MM.1S (cell line): ENCODE measurements at places on chromosomes 1 and 21.

DNA sequence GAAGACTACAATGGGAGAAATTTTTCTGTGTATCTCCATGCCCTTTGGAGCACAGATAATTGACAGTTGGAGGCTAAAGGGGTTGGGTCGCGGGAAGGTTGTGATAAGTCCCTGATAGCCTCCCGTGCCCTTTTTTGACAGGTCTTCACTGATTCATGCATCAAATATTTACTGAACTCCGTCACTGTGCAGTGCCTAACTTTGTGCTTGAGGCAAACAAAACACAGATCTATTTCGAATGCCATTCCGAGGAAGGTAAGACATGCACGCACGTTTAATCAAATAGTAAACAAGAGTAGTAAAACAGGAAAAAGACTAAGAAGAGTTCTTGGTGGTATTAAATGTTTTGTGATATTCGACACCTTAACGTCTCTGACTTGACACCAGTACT, 494 bp upstream of the PIP5K1A start:
- no peak for DNase-seq

DNA sequence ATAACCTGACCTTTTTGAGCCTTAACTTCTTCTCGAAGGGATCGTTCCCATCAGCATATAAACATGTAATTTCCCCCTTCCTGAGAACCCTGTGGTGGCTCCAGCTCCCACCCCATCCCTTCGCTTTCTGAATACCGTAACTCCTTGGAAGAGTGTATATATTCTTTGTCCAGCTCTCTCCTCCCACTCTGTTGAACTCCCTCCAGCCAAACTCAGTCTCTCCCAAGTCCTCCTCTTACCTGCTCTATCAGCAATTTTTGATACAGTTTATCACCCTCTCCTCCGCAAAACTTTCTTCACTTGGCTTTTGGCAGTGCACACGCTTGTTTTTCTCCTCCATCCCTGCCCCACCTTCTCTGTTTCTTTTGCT, 109.9 kb upstream of the SLC25A33 start:
- DNase-seq: no peak

DNA sequence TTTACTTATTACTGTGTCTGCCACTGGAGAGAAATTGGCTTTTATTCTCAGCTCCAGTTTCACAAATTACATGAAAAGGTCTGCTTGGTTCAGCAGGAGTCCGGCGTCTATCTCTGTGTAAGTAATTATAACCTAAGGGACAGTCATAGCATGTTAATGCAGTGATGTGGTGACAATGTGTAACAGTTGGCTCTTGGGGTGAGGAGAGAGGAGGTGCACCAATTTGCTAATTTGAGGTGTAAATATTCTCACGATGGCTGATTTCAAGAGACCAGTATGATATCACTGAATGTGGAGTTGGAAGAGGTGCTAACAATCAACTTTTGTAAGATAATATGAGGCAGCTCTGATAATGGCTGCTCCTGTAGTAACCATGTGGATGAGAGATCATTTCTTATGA, 86.1 kb downstream of the CTH start:
- DNase-seq: no peak

GRCh38 chr1:180262628-180263488, 32.8 kb downstream of the LHX4 start:
- no peak for DNase-seq

DNA sequence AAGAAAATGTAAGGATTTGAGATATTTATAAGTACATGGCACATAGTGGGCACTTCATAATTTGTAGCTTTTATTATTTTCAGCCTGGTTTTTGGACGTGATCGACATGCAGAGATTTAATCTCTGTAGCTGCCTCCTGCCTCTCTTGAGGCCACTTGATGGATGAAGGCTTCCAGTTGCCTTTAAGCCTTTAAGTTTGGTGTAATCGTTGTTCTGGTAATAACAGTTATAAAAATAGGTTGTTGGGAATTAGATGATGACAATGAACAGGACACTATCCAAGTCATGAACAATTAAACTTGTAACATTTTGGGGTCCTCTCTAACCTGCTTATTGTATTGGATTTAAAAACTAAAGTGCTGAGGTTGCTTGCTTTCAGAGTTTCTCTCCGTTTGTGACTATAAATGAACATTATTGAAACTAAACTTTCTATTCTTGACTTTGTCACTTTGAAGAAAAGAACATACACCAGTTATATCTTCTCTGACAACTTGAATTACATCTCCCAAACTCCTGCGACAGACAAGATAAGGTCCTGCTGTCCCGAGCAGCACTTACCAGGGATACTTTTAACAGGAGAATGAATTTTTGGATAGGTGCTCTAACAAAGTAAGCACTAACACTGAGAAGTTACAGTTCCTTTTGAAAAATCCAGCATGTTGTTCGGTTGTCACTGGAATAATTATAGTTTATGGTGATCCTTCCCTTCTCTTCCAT, 295.0 kb downstream of the NFIA start:
- DNase-seq: peak; percentile 14

DNA sequence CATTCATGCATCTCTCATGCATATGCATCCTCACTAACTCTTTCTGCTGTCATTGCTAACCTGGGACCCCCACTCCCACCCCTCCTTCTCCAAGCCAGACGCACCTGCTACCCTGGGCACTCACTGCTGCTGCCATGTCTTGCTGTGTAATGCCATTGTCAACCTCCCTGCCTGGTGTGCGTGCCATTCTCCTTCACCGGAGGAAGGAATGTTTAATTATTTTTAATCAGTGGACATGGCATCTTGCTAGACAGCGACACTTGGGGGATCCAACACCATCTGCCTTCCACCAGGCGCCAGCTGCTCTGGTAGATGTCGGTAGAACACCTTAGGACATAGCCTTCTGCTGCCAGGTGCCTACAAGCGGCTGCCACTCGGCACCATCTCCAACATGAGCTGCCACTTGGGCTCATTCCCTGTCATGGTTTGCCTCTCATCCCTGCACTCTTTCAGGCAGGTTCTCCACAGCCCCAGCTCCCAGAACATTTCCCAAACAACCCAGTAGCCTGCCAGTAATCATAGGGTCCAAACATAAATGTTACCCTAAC, 306.9 kb downstream of the TTLL7 start:
- DNase-seq: no peak

- no peak for DNase-seq
Observed at GRCh38 chr21:45557616-45558043, 15.4 kb upstream of the SLC19A1 start.

DNA sequence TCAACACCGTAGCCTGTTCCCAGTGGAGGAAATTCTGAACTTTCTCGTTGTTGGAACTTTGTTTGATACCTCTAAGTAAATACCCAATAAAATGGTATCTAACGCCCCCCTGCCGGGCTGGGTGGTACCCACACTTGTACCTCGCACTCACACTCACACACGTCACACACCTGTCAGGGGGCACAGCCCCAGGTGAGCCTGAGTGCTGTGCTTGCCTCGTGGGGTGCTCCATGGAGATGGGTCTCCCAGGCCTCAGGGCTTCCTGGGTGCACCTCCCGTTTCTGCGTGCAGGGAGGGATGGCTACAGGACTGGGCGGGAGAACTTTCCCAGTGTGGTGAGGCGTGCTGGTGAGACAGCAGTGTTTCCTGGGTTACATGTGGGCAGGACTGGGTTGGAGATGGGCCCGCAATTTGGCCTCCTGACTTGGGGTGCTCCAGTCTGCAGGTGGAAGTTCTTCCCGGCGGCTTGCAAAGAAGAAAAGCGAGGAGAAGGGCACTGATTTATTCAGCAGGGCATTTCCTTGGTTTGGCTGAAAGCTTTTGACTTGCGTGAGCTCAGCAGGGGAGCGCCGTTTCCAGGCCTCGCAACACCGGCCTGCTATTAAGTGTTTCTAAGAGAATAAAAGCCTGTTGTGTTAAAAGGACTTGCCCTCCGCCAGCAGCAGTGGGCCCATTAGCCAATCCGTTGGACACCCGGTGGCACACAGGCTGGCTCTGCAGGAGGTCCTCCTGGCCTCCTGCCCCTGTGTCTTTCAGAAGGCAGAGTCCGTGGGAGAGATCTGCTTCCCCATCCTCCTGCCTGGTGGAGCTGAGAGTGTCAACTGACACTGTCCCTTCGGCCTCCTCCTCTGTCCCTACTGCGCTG, 79.7 kb downstream of the KIF26B start:
- no peak for DNase-seq

DNA sequence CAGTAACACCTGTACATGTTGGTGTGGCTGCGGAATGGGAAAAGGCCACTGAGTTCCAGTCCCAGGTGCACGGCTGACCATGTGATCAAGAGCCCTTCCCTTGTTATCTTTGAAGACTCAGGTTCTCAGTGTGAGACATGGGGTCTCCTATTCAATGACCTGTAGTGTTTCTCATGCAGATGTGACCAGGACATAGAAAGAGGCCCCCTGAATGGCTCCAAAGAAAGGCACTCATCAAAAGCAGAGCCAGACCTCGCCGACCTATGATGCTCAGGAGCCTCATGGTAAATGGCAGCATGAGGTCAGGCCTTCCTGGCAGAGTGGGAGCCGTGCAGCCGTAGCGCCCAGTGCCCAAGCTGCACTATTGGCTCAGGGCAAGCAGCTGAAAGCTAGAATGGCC, 42.3 kb upstream of the HAO2 start:
- DNase-seq: no peak

DNA sequence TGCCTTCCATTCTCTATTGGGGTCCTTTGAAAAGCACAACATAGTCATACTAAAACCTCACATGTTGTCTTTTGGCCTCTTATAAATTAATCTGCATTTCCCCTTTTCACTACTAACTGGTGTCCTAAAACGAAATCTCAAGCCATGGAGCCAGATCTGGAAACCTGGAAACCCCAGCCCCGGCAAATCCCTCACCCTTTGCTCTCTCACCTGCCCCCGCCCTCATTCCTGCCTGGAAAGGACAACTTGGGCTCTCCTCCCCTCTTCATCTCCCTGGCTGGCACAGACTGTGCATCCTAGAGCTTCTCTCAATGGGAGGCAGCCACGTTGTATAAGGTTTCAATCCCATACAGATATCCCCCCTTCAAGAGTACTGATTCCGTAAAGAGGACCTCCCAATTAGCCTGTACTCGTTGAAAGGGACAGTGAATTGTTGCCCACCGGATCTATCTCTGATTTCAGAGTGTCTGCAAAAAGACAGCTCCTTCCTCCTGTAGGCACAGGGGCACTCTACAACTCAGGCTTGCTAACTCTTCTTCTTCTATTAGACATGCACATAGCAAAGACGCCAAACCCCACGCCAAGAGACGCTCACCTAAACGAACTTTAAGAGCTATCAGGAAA, 1.4 kb downstream of the DUSP10 start:
- no peak for DNase-seq

DNA sequence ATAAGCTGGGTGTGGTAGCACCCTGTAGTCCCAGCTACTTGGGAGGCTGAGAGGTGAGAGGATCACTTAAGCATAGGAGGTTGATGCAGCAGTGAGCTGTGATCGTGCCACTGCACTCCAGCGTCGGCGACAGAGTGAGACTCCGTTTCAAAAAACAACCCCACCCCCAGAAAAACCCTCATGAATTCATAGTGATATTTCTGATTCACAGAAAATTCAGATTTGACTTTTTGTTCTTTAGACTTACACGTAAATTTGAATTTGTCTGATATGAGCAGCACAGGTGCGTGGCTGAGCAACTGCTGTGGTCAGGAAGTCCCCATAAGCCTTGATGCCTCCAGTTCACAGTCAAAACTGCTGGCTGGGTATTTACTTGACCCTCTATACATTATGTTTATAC, 10.0 kb upstream of the MORC3 start:
- peak; percentile 72 for DNase-seq

DNA sequence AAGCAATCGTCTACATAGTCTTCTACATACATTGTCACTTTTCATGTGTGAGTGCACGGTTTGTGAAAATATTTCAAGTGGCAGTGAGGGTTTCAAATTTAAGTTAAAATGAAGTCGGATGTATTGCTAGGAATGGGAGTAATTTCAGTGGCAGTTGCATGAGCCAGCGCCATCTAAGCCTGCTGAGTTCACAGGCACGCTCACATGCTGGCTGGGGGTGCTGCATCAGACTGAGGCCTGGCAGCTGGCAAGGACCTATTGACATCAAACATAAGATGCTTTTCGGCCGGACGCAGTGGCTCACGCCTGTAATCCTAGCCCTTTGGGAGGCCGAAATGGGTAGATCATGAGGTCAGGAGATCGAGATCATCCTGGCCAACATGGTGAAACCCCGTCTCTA, 80.7 kb downstream of the UBE4B start:
- no peak for DNase-seq

- DNase-seq: no peak
Observed at GRCh38 chr1:11058595-11059154, 1.1 kb downstream of the SRM start.

GRCh38 chr1:39103328-39104157, 77.4 kb downstream of the NDUFS5 start:
- no peak for DNase-seq

DNA sequence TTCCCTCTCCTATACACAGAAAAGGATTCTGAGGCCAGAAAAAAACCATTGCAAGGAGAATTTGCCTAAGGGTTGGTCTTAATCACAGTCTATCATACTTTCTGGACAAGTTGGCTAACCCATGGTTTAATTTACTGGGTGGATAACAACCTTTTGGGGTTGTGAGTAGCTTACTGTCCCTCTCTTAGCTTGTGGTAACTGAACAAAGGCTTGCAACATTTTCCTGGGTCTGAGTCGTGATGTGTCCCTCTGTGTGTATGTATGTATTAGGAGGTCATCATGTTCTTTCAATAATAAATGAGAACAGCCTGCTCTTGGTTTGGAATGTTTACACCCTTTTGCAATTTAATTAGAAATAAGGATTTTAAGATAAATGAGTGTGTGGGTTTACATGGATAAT, 36.7 kb downstream of the PAPPA2 start:
- DNase-seq: no peak

DNA sequence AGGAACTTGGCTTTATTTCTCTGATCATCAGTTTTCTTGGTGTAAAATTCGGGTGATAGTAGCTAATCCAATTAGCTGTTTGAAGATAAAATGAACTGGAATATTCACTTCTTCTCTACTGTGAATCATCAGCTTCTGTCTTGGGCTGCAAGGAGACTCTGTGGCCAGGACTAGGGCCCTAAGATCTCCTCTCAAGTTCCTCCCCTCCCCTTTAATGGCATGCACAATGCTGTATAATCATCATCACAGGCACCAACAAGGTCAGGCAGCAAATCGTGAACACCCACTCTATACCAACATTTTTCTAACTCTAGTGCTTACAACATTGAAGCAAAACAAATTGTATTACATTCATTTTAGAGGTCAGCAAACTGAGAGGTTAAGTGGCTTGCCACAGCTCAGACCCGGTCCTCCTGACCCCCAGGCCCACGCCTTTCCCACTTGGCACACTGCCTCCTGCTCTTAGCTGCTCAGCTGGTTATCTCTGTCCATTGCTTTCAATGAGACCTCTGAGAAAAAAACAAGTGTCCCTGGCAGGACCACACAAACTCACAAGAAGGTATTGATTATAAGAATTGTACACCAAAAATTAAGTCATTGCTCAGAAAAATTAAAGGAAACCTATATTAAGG, 31.8 kb downstream of the LRRC52 start:
- no peak for DNase-seq
